MM.1S (cell line): ENCODE measurements at places on chromosomes 16 and 17.
A peak's percentile ranks its signal among the peaks of the same experiment; 100 is the strongest.

- no peak for DNase-seq
Measured at GRCh38 chr17:73281928-73282327, 20.2 kb upstream of the CPSF4L start.

DNA sequence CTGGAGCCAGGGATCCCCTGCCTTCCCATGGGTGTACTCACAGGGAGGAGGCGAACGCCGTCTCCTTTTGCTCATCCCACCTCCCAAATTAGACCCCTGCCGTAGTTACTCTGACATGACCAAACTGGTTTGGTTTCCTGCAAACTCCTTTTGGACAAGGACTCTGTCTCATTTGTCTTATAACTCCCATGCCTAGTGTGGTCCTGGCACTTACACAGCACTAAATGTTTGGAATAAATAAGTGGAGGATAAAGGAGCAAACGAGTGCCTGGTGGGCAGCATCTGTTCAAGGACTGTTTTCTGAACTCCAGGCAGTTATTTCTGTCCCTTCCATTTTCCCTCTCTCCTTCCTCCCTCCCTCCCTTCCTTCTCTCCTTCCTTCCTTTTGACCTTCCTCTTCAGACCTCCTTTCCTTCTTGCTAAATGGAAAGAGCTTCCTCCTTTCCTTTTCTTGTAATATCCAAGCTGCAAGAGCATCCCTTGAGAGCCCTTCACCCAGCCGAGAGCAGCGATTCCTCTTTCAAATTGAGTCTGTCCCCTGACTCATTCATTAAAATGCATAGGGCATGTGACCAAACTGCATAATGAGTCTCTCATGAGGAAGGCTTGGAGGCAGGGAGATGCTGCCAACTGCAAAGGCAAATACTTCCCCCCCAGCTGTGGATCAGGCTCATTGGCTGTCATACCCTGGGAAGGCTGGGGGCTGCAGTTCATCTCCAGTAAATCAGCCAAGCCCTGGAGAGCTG lies 36.8 kb downstream of the CHD9 start:
- DNase-seq: no peak

GRCh38 chr17:21458054-21458453 lies 81.9 kb downstream of the KCNJ12 start:
- no peak for DNase-seq

- DNase-seq: peak; percentile 89
Measured at GRCh38 chr17:2259769-2260536, 43.6 kb downstream of the SMG6 start.

DNA sequence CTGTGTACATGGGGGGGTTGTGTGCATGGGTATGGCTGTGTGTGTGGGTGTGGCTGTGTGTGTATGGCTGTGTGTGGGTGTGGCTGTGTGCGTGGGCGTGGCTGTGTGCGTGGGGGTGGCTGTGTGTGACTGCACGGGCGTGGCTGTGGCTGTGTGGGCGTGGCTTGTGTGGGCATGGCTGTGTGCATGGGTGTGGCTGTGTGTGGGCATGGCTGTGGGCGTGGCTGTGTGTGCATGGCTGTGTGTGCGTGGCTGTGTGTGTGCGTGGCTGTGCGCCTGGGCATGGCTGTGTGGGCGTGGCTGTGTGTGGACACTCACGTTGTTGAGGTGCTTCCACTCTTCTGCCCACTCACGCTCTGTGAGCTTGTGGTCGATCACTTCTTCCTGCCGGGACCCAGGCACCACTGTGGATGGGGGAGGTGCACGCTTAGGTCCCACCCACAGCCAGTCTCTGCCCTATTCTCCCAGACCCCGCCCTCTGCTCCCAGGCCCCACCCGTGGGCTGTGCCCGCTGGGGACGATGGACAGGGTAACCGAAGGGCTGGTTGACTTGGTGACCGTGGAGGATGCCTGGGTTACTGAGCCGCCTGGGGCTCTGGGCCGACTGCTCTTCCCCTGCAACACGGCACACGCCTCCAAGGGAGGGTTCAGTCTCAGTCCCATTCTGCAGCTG lies 16.0 kb upstream of the PABPN1L start:
- no peak for DNase-seq

- DNase-seq: no peak
Measured at GRCh38 chr16:71473891-71474290, 11.8 kb upstream of the ZNF23 start.

GRCh38 chr16:72198771-72199201 lies 26.8 kb upstream of the PMFBP1 start:
- DNase-seq: no peak
